ENCODE measurements at places on chromosomes 7 and 10.

- DNase-seq: no peak
Measured at GRCh38 chr10:67779465-67780203, 58.4 kb downstream of the DNAJC12 start.

- no peak for DNase-seq
Measured at GRCh38 chr7:81691199-81691821, 78.5 kb downstream of the HGF start.

DNA sequence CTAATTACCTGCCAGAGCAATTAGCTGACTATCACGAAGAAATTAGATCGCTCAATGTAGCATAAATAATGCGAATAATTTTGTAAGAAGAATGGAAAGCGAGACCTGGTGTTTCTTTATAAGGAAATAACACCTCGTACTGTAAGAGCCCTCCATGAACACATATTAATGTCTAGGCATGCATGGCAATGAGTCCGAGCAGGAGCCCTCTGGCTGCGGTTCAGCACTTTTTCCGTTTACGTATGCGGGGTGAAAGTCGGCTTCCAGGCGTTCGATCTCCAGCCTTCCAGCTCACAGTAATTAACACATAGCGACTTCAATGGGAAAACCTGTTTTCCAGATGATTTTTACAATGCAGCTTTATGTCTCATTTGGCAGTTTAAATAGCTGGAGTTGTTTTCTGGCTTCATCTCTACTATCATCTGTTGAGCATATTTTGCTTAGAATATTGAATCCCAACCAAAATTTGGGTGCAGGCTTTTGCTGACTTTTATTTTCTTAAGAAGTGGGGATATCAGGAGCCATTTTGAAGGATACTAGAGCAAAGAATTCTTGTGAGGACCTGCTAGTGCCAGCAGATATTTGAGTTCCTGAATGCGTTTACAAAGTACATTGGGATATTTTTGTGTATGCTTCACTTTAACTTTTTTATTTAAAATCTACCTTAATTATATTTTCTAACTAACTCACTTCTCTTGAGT is 7.2 kb upstream of the SP8 start:
- no peak for DNase-seq

DNA sequence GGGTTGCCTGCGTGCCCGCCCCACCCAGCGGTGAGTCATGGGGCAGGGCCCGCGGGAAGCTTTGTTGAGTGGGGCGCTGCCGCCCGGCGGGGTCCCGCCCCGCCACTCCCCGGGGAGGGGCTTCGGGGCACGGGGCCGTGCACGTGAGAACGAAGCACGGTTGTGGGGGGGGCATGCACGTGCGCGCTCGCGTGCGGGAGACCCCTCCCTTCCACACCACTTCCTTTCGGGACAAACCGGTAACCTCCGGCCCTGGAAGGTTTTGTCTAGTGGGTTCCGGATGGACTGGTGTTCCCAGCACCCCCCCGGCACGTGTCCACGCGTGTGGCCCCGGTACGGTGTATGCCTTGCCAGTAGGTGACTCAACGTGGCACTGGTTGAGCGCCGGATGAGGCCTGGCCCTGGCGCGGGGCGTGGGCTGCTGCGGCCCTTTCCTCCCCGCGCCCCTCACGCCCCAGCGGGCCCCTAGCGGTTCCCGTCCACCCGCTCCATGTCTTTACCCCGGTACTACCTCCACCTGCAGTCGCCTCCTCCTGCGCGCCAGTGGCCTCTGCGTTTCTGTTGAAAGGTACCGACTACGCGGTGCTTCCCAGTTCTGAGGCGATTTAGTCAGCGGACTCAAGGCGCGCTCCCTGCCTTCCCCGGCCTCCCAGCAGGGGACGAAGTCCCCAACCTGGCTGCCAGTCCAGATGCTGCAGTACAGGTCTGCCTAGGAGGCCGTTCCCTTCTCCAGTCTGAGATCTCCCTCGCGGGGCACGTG is 3.1 kb downstream of the ADIRF start:
- DNase-seq: peak; percentile 76

DNA sequence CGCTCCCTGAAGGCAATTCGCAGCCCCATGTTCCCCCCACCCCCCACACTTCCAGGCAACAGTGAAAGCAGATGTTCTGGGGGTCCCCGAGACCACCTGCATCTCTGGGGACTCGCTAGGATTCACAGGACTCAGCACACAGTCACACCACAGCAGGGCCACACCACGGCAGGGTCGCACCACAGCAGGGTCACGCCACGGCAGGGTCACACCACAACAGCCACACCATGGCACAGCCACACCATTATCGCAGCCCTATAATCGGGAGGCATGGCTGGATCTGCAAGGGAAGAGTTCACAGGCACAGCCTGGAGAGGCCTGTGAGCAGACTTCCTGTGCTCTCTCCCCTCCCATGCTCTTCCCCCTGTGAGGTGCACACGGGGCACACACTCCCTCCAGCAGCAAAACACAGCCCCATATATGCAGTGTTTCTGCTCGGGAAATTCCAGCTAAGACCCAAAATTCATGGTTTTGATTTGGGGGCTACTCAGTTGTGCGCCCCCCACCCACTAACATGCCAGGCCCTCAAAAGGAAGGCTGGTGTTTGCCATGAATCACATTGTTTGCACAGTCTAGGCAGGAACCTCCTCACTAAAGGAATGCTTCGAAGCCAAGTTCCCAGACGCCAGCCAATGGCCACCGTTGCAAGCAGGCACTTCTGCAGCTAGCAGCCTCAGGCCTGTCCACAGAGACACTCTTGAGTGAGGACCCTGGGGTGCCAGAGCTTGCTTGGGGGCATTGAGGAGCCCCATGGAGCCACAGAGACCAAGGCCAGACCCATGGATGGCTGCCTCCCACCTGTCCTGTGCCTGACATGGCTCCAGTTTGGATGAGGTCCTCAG is 7.0 kb upstream of the DPYSL4 start:
- no peak for DNase-seq

- no peak for DNase-seq
Measured at GRCh38 chr7:7962851-7963250, 5.7 kb upstream of the GLCCI1 start.

GRCh38 chr7:47226696-47227095 is 355.2 kb downstream of the TNS3 start:
- no peak for DNase-seq

- no peak for DNase-seq
Measured at GRCh38 chr7:149731207-149731955, 42.0 kb downstream of the ZNF467 start.

DNA sequence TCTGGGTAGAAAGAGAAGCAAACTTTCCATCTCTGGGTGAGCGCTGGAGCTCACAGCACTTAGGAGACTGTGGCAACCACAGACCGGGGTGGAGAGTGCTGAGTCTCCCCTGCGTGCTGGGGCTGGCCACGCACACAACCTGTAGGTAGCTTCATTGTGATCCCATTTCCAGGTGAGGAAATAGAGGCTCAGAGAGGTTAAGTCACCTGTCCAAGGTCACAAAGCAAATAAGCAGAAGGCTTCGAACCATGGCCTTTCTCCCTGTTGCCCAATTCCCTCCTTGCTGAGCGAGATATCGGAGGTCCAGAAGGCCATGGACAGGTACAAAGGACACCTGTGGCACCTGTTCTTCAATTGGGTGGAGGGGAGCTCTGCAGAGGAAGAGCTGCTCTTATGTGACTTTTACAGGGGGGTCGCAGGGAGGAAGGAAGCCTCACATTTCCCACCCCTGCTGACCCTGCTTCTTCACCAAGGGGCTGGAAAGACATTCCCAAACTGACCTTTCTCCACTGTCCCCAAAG is 39.4 kb downstream of the ZCCHC24 start:
- no peak for DNase-seq

DNA sequence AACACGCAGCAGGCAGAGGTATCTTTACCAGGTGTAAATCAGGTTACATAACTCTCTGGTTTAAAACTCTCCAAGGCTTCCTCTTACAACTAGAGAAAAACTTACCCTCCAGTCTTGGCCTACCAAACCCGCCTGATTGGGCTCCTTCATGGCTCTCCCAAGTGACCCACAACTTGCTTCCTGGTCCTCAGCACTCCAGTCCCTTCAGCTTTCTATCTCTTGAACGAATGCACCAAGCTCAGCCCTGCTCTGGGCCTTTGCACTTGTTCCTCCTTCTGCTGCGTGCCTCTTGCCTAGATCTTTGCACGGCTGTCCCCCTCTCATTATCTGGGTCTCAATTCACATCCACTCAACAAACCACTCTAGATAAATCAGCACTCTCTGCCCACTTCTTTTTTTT is 32.7 kb upstream of the DLD start:
- no peak for DNase-seq

- no peak for DNase-seq
Measured at GRCh38 chr10:123958241-123958640, 66.6 kb upstream of the CPXM2 start.

DNA sequence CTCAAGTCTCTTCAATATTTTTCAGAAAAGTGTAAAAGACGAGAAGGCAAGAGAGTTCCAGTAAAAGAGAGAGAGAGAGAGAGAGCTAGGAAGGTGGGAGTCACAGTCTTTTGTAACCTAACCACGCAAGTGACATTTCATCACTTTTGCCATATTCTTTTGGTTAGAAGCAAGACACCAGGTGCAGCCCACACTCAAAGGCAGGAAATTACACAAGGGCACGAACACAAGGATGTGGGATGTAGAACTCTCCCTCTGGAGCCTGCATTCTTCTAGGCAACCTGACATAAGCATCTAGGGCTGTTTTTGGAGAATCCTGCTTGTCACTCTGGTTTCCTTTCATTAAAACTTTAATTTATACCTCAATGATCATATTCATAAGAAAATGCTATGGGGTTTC is 1213.1 kb downstream of the DNAJB9 start:
- no peak for DNase-seq
